ENCODE measurements at places on chromosomes 2 and 18.

- DNase-seq, result no peak
Observed at GRCh38 chr2:10935366-10935918, 23.7 kb downstream of the KCNF1 start.

- no peak for DNase-seq
Observed at GRCh38 chr18:24740829-24741228, 280.4 kb downstream of the HRH4 start.

DNA sequence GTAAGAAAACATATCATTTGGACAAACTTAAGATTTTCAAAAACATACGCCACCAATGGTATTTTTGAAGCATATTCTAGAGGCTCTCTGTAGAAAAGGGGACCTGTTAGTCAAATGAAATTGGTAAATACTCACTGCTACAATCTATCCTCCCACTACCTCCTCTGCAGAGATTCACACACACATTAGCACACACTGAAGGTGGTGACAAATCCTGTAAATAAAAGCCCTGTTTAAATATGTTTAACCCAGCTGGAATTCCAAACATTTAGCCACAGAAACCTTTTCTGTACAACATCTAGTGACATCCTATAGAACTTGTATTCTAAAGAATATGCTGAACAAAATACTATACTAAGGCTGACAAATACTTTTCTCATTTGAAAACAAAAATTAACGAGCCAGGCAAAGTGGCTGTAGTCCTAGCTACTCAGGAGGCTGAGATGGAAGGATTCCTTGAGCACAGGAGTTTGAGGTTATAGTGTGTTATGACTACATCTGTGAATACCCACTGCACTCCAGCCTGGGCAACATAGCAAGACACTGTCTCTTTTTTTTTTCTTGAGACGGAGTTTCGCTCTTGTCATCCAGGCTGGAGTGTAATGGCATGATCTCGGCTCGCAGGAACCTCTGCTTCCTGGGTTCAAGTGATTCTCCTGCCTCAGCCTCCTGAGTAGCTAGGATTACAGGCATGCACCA is 25.9 kb downstream of the ALS2 start:
- no peak for DNase-seq

DNA sequence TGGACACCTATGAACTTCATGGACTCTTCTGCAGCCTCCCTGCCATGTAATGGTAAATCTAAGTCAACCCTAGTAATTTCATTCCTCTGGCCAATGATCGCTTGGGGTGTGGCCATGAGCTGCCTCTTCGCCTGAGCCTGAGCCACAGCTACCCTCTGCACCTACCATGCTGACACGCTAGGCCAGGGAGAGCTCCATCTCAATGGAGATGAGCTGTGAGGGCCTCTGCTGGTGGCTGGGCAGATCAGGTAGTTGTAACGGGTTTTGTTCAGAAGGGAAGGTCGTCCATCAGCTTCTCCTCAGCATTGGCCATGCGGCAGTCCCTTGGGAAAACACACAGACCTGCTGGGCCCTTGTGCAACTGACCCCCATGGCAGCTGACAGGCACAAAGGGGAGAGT is 24.4 kb downstream of the MPHOSPH10 start:
- no peak for DNase-seq

DNA sequence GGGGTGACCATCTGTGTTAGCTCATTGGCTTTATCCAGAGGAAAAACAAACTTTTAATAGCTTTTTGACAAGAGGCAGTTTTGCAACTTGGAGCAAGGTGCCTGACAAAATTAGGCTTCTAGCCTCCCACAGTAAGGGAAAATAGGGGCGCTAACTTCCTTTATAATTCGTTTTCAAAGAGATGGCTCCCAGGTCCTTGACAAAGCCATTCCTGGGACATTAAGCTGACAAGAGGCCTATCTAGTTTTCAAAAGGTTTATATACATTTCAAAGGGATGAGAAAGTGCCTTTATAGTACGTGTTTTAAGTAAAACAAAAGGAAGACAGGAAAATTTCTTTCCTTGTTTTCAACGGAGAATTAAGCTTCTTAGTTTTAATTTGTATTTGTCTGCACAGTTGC is 159.4 kb upstream of the GCFC2 start:
- DNase-seq, result no peak

Data from RCC 7860 (cell line).